Hypothalamus (tissue), 51 donors: ENCODE measurements at places on chromosomes 13 and 19.

GRCh38 chr13:80408270-80408669 is 67.3 kb upstream of the SPRY2 start:
- DNase-seq = no peak

DNA sequence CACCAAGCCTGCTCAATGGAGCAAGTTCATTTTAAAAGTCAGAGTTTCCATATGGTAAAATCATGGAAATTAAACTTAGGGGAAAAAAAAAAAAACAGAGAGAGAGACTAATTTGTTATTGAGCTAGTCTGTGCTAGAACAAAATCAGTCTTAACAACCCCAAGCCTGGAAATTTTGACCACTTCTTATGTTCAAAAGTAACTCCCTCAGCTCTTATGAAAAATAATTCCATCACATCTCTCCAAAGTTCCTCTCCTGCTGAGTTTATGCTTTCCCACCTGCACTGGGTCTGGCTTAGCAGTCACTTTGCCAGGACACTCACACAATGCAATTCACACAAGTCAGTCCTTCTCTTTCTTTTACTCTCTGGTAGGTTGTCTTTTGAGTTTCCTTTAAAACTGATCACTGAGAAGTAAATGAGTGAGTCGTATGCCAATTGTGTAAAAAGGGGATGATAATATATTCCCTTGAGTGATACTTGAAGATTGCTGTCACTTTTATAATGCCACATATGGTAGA is 92.6 kb downstream of the ENOX1 start:
- no peak for DNase-seq

GRCh38 chr13:41944635-41945397 is 16.1 kb downstream of the VWA8 start:
- no peak for DNase-seq

DNA sequence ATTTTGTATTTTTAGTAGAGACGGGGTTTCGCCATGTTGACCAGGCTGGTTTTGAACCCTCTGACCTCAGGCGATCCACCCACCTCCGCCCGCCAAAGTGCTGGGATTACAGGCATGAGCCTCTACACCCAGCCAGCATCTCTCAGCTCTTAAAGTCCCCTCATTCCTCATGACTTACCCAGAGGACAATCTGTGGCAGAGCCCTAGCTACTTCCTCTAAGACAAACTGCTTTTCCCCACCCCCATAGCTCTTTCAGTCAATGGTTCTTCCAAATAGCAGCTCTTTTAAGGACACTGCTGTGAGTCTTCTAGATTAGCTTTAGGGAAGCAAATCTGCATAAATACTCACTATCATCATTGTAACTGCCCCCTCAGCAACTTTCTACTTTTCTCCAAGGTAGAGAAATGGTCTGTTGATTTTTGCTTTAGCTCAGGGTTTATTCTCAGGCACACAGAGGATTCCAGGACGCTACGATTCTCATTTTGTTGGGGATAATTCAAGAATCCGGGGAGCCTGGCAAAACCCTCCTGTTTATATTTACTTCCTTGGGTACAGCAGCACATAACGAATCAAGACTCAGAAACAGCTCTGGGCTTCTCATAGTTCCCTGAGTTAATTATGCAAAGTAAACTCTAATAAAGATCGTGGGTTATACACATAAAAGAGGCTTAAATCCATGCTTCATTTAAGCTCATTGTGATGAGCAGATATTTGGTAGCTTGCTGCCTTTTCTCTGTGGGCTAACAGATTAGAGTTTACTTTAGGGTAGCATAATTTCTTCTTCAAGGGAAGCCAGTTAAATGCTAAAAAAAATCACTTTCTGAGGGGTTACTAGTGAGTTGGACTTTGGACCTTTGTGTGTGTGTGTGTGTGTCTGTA is 357.4 kb downstream of the TDRD3 start:
- no peak for DNase-seq

- no peak for DNase-seq
Observed at GRCh38 chr13:59337070-59337469, 826.7 kb downstream of the DIAPH3 start.

GRCh38 chr19:17500447-17501198 is 10.8 kb upstream of the PGLS start:
- no peak for DNase-seq

DNA sequence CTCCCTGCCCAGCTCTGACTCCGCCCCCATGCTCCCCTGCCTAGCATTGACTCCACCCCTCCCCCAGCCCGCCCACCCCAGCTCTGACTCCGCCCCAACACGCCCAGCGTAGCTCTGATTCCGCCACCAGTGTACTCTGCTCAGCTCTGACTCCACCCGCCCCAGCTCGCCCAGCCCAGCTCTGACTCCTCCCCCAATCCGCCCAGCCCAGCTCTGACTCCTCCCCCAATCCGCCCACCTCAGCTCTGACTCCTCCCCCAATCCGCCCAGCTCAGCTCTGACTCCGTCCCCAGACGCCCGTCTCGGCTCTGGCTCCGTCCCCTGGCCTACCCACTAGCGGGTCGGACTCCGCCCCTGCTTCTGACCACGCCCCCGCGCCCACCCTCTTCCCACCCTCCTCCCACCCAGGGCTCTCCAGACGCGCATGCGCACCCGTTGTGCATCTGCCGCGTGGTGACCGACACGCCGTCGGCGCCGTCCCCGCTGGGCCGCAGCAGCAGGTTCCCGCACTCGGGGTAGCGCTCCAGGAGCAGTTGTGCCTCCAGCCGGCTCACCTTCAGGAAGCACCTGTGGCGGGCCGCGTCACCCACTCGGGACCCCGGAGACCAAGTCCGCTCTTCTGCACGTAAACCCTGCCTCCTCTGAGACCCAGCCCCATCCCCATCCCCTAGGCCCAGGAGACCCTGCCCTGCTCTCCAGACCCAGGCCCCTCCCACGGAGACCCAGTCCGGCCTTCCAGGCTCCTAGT is 10.2 kb downstream of the STAP2 start:
- peak; percentile 96 for DNase-seq

- no peak for DNase-seq
Observed at GRCh38 chr19:4279530-4280422, 710 bp downstream of the SHD start.

- no peak for DNase-seq
Observed at GRCh38 chr19:43485951-43486350, 18.6 kb downstream of the PHLDB3 start.

DNA sequence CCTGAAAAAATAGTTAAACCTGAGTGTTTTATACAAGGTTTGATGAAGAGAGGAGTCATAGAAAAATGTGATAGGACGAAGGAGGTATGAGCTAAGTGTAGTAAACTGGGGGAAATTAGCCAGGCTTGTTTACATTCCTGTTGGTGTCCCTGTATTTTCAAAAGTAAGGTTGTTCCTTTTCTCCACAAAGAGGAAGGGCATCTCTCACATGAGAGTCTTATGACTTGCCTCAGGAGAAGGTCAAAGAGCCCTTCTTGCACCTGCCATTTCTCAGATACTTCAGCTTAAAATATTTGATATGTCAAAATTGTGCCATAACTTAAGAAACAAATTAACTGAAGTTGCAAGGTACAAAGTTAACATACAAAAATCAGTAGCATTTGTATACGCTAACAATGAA is 3.6 kb upstream of the N4BP2L2 start:
- DNase-seq = no peak

- no peak for DNase-seq
Observed at GRCh38 chr19:30667227-30667626, 295.0 kb downstream of the ZNF536 start.

GRCh38 chr13:28984326-28984725 is 164.2 kb downstream of the MTUS2 start:
- DNase-seq = no peak
